ENCODE measurements at places on chromosomes 7 and 10.
A peak's percentile ranks its signal among the peaks of the same experiment; 100 is the strongest.

DNA sequence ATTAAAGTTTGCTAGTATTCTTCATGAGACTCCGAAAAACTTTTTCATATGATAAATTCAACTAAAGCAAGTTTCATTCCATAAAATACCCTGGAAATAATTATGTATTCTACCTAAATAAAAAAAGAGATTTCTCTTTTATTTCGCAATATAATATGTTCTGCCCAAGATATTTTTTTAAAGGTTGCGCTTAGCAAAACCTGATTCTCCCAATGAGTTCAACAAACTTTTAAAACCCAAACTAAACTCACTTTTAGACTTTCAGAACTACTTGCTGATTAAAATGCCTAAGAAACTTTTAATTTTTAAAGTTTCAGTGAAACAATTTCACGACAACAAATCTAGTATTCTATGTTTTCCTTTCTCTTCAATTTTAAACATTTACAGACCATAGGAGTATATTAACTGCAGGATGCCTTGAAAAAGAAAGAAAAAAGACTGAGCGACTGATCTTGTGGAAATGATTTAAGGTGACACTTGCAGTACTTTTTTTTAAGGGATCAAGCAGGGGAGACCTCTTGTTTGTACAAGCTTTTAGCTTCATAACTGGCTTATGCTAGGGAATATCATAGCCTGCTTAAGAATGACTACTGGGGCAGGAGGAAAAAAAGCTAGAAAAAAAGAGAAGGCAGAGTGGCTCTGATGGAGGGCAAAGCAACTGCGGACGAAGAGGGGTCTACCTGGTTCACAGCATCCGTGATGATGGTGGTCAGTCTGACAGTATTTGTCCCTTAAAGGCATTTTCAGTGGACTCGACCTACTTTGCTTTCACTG is 1.5 kb downstream of the ZNF800 start:
- no peak for DNase-seq

- no peak for DNase-seq
Measured at GRCh38 chr7:107471292-107472070, 1.6 kb downstream of the GPR22 start.

- DNase-seq, result no peak
Measured at GRCh38 chr10:36194276-36194675, 552.2 kb upstream of the FZD8 start.

- DNase-seq, result peak; percentile 42
Measured at GRCh38 chr10:15370856-15371701, at the start of gene FAM171A1. FAM171A1 (minus strand) TSS chr10:15371289; CDS start chr10:15371052, 237 bp downstream.

DNA sequence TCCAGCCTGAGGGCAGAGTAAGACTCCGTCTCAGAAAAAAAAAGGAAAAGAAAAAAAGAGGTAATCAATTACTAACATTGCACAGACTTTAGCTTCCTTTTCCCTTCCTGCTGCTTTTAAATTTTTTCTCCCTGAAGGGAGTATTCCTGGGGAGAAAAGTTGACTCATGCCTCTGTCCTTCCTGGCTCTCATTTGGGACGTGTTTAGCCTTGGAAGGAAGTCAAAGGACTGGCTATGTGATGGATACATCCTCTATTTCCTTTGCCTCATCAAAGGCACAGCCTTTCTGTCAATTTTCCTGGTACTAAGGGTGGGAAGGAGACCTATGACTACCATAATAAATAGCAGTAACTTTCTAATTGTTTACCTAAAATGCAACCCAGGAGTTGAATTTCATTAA is 77.6 kb downstream of the ITGA8 start:
- no peak for DNase-seq

DNA sequence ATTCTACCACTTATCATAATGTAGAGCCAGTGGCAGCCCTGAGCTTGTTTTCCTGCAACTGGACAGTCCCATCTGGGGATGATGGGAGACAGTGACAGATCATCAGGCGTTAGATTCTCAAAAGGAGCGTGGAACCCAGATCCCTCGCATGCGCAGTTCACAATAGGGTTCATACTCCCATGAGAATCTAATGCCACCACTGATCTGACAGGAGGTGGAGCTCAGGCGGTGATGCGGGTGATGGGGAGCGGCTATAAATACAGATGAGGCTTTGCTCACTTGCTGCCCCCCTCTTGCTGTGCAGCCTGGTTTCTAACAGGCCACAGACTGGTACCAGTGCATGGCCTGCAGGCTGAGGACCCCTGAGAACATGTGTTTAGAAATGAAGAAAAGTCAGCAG is 260.1 kb downstream of the CAMK1D start:
- DNase-seq, result no peak

- DNase-seq, result no peak
Measured at GRCh38 chr10:12665501-12665900, 316.2 kb downstream of the CAMK1D start.

DNA sequence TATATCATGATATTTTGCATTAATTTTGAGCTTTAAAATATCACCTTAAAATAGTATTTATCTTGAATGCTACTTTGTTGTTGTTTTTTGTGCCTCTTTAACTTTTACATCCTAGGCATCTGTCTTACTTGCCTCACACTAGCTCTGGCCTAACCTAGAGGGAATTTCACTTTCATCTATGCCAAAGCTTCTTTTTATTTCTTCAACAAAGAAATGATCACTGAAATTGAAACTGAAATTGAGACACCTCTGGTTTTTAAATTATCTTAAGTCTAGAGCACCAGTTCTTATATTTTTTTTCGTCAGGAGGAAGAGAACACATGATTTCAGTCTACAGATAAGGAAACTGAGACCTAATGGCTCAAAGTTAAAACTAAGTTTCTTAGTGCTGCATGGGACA is 3.5 kb upstream of the SCIN start:
- DNase-seq, result no peak

DNA sequence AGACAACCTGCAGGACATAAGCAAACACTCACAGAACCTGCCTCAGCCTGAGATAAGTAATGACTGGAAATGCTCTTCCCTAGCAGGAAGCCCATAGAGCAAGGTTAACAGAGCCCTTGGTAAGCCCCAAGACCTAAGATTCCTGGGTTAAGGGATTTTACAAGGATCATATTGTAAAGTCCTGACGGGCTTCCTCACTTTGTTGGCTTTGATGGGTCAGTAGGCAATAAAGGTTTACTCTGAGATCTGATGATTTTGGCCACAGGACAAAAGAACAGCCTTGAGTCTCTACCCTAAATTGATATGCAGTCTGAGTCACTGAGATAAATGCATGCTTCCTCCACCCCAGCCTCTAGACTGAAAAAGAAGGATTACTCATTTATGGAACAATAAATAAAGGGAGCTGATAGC is 270.8 kb downstream of the HTR7 start:
- no peak for DNase-seq

DNA sequence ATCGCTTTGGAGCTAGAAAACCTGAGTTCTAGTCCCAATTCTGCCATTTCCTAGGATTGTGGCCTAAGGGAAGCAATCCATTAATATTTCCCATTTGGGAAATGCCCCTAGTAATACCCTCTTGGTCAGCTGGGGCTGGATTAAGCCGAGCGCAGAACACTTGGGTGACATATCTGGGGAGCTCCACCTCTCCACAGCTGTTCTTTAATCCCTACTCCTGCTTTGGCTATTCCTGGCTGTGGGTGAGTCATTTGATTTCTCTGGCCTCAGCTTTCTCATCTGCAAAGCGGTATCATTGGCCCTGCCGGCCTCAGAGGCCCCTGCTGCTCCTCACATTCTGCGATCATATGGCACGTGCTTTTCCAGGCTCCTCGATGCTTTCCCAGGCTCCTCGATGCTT is 108.3 kb downstream of the BUB3 start:
- DNase-seq, result no peak

DNA sequence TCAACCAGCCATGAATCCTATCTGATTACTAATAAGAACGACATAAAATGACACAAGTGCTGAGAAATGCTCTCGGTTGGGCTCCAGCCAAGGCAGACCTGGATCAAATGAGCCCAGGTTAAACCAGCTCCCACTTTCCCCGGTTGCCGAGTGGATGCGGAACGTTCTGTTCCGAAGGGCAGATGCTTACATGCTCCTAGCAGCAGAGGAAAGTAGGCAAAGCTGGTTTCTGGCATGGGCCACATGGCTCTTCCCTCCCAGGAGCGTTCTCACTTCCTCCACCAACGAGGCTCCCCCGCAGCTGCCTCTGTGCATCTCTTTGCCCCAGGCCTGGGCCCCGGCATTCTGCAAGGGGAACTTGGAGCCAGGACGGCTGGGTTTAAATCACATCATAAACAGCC is 61.8 kb upstream of the SDK1 start:
- no peak for DNase-seq

DNA sequence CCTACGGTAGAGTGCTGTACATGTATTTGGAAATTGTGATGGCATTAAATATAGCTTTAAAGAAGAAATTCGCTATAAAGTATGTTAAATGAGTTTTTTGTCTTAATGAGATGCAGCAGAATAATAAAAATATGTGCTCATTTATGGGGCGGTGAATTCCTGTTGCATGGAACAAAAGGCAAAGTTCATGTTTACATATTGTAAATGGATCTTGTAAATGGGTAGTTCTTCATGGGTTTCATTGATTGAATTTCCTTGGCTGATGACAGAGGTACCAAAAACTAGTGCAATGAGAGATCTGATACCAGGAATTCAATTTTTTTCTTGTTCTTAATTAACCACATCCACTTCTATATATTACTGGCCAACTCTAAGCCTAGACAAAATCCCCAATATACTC is 284.2 kb downstream of the SUGCT start:
- no peak for DNase-seq

DNA sequence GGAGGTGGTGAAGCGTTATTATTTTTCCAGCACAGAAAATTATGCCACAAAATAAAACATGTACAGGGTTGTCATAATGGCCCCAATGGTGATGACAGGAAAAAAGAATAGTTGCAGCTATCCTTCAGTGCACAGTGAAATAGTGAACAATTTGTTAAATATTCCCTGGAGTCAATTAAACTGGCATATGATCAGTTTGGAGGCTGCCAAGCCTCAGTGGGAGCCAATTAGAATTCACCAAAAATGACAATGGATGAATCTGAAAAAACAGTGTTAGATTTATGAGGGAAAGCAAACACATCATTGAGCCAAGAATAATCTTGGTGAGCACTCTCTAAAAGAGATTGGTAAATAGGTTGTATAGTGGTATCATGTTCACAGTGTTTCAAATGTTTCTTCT is 146.3 kb downstream of the OTUD1 start:
- DNase-seq, result no peak

- no peak for DNase-seq
Measured at GRCh38 chr10:103932271-103932670, 14.3 kb upstream of the STN1 start.

DNA sequence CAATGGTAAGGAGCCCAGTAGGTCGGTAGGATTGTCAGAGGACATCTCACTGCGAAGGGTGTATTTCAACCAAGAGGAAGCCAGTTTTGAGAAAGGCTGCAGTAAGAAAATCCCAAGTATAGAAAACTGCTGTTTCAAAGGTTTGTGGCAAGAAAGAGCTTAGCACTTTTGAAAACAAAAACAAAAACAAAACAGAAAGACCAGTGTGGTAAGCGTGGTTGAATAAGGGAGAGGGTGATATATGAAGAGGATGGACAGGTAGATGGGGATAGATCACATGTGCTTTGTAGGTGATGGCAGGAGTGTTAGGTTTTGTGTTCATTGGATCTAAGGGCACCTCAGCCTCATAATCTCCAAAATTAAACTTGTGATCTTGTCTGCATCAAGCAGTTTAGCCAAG is 141.6 kb upstream of the WNT16 start:
- no peak for DNase-seq

DNA sequence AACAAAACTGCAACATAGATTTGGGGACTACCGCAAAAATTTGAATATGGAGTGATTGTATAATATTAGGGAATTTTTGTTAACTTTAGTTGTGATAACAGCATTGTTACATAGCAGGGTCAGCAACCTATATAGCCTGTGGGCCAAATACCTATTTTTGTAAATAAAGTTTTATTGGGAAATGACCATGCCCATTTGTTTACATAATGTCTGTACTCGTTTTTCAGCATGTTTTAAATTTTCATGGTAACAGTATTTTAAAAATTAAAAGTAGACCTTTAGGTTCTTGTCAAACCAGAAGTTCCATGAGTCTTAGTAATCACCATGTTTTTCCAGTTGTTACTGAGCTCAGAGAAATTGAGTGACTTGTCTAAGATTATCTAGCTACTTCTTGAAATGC is 4.7 kb downstream of the BCAP29 start:
- DNase-seq, result no peak

GRCh38 chr10:3503299-3503698 is 281.7 kb downstream of the KLF6 start:
- no peak for DNase-seq

GRCh38 chr7:136116186-136116585 is 139.0 kb upstream of the MTPN start:
- no peak for DNase-seq

- no peak for DNase-seq
Measured at GRCh38 chr7:87886875-87887274, 10.6 kb downstream of the DBF4 start.

DNA sequence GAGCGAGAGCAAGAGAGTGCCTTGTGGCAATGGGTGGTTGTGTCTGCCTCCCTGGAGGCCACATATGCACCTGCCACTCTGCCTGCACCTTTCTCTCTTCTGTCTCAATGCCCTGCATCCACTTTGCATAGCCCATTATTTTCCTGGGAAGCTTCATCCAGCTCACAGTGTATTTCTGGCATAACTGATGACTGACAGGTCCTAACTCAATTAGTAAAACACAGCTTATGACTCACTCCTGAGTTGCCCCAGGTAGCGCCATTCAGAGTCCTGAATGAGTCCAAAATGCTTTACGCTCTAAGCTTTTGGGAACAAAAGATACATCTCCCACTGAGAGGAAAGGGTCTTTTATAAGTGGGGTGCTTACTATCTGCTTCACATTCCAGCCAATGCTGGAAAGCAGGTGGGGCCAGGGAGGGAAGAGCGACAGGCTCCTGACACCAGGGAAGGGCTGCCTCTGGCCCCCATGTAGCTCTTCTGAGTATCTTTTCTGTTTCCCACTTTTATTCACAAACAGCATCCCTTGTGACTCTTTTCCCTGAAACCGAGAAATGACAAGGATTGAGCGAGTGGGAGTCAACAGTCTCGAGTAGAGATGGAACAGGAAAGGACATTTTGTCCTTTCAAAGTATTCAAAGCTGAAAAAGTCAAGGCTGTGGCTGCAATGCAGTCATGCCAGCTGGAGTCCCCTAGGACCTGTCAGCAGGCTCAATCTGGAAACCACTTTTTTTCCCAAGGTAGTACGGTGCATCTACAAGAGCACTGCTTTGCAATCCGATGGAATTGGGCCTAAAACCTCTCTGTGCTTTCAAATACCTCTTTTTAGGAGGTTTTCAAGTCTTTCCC is 479.3 kb upstream of the PODXL start:
- no peak for DNase-seq

- DNase-seq, result no peak
Measured at GRCh38 chr10:103680869-103681236, 174.5 kb downstream of the SH3PXD2A start.

DNA sequence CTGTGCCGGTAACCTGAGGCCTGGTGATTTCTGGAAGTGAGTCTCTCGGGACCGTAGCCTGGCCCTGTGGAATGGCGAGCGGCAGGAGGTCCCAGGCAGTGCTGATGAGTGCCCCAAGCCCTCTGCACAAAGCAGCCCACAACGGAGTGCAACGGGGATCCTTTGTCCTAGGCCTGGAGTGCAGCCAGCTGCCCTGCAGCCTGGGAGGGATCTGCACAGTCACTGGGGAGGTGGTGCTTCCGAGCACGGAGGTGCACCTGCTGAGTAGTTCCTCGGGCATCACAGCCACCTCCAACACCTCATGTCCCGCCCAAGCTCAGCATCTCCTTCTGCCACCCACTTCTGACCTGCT is 162.8 kb upstream of the ZMIZ1 start:
- no peak for DNase-seq

All from effector memory CD4-positive, alpha-beta T cell (primary cell).